ENCODE measurements at places on chromosomes 3 and 15.

DNA sequence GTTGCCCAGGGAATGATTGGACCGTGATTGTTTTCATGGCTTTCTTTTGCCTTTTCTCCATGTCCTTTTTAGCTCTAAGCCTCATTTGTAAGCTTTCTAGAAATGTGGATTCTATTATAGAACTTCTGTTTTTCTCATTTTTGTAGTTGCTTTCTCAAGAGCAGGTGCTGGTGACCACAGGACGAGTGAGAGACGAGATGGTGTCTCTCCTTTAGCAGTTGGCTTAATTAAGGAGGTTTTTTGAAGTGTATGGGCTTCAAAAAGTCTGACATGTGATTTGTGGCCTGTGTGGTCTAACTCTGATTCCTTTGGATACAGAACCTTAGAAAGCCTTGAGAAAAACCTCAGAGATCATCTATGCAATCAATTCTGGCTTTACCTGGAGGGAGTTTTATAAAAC lies 292.8 kb downstream of the LPP start:
- DNase-seq = peak; percentile 26

DNA sequence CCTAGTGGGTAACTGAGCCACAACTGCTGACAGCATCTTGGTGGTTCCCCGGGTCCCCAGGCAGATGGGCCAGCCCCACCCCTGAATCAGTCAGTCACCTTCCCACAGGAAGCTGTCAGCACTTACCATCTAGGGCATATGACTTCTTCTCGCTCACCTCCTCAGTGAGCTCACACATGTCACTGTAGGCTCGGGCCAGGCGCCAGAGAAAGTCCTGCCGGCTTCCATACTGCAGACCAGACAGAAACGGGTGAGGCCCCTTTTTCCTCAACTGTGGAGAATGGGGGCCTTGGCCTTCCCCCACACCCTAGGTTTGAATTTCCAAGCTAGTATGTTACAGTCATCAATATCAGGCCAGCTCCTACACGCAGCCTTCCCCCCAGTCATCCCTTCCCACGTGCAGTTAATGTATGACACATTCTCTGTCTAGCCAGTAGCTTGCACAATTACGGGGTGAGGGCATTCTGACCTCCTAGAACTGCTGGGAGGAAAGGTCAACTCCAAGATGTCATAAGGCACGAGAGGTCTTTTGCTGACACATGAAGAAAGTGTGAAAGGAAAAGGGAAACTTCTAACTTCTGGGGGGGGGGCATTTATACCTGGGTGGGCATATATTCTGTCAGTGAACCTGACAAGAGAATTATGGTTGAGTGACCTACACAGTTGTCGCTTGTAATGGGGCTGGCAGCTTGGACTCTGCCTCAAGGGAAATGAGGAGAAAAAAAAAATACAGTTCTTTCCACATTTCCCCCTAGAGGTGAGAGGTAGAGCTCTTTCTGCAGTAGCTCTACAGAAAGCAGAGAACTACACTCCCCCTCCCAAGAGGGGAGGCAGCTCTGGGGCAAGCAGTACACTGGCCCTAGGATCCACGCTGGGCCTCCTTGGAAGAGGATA lies 10.9 kb downstream of the RMDN3 start:
- no peak for DNase-seq

GRCh38 chr3:46293035-46293724 lies 50.9 kb downstream of the CCR3 start:
- DNase-seq = no peak

- DNase-seq = no peak
Measured at GRCh38 chr15:36914466-36914865, 185.9 kb downstream of the MEIS2 start.

- DNase-seq = no peak
Measured at GRCh38 chr15:31271711-31272557, 54.7 kb upstream of the KLF13 start.

DNA sequence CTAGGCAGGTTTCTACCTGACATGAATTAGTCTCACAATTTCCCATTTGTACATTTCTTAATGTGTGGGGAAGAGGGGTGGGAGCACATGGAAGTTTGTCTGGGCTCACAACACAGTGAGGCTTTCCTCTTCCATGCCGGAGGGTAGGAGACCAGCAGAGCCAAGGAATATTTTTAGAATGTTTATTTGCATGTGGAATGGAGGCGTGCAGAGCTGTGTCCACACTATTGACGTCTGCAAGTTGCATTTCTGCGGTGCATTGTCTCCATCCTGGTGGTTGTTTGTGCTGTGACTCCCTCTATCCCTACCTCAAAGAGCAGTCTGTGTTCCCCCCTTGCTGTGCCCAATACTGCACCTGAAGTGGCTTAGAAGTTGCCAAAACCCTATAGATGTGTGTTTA lies 103.1 kb upstream of the LRTM1 start:
- no peak for DNase-seq

DNA sequence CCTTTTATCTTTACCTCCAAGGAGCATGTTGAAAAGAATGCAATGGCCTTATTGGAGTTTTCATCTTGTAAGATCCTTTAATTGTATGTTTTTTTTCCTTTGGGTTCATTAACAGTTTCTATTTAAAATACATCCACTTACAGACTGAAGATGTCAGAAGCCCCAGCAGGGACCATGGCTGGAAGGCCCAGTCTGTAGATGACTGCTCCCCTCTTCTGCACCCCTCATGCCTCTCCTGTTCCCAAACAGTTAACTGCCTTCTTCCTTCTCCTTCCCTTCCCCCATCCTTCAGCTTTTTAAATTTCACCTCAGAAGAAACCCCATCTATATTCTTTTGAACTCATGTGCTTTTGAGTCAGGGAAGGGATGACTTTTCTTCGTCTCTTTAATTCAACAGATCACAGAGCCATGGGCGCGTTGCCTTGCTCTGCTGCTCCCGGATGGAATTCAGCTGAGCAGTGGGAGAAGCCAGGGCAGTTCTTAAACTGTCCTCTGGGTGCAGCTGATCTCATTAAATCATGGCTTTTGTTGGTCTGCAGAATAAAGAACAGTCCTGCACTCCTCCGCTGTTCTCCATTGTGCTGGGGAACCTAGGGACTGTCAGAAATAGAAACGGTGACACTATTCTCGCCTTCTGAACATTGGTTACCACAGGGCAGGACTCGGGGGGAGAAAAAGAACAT lies 71.5 kb upstream of the EIF1B start:
- no peak for DNase-seq

GRCh38 chr3:64417816-64418215 lies 192.6 kb upstream of the PRICKLE2 start:
- no peak for DNase-seq

DNA sequence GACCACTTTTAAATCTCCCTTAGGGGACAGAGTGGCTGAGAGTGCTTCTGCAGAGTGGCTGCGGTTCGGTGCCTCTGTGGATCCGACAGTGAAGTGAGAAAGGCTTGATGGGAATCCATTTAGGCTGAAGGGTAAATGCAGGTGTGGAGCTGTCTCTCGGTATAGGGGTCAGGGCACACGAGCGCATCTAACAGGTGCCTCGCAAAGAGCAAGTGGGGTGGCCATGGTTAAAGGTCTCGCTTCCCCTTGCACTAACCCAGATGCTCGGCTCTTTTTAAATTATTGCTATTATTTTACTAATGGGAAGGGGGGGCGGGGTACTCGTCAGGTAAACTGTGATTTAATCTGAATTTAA lies 598 bp upstream of the GJD2 start:
- no peak for DNase-seq

GRCh38 chr15:101010781-101011180 lies 91.6 kb downstream of the LRRK1 start:
- DNase-seq = no peak

Measured in GM12864 (cell line).